ENCODE measurements at places on chromosomes 16 and 17.

- no peak for DNase-seq
Observed at GRCh38 chr17:74769856-74770497, 6.2 kb downstream of the NAT9 start.

- no peak for DNase-seq
Observed at GRCh38 chr17:77572065-77572601, 386.4 kb upstream of the TNRC6C start.

GRCh38 chr16:60748366-60748765 lies 1287.9 kb downstream of the CDH8 start:
- DNase-seq: no peak

DNA sequence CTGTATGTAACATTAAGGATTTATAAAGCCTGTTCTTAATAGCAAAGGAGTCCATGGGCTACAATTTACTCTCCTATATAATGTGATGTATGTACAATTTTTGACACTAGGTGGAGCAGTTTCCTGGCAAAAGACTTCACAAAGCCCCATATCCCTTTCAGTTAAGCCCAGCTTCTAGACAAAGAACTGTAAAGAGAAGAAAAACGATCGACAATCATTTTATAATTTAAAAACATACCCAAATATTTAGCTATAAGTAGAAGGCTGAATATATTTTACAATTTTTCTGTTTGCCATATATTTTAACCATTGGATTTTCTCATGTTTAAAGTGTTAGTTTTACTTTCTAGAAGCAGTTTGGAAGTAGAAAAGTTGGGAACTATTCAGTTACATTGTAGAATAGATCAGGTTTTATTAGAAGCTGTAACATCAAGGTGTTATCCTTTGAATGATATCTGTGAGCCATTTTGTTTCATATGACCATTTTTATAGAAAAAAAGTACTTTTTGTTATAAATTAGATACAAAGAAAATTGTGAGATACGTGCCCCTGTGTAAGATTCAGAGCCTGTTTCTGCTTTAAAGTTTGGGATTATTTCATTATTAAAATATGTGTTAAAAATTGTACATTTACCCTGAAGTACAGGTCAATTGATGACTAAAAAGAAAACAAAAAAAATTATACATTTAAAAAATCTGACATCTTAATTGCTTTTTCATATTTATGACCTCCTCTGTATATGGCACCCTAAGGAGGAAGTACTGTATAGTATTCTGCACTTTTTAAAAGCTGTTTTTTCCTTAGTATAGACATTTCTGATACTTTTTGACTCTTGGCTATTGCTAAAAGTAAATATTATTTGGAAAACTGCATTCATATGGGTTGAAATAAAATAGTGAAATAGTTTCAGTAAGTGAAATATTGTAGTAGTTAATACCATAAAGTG lies 46.3 kb downstream of the VMP1 start:
- DNase-seq: no peak

DNA sequence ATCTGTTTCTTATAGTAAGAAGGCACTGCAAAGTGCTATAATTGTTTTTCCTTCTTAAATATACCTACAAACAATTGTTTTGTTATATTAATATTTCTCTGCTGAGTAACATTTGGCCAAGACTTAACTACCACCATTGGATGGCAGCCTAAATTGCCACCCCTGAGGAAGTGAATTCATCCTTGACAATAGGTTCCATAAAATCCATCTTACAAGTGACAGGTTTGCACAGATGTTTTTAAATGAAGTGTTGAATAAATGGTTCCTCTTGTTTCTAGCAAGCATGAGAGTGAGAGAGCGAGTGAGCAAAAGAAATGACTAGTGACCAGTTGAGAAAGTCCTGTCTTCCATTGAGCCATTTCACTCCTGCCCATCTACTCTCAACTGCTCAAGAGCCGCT lies 8.3 kb upstream of the MPHOSPH6 start:
- DNase-seq: no peak

GRCh38 chr16:66275775-66276428 lies 90.6 kb upstream of the CDH5 start:
- DNase-seq: no peak

DNA sequence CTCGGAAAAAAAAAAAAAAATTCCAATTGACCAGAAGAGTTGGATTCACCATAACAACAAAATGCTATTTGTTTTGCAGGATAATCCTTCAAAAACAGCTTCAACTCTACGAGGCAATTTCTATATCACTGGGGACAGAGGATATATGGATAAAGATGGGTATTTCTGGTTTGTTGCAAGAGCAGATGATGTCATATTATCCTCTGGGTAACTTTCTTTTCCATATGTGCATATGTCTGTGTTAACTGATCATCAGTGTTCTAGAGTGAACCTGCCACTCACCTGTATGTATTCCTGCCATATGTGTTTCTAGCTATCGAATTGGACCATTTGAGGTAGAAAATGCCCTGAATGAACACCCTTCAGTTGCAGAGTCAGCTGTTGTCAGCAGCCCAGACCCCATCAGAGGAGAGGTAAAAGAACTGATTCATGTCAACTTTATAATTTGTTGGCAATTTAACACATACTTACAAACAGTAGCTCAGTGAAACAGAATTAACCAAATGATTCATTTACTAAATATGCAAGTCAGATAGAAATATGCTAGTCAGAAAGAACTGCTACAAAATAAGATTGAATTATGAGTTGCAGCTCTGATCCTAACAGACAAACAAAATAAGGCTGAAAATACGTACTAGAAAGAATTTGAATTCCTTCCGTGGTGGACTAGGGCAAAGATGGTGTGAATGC lies 14.2 kb downstream of the ERI2 start:
- no peak for DNase-seq

DNA sequence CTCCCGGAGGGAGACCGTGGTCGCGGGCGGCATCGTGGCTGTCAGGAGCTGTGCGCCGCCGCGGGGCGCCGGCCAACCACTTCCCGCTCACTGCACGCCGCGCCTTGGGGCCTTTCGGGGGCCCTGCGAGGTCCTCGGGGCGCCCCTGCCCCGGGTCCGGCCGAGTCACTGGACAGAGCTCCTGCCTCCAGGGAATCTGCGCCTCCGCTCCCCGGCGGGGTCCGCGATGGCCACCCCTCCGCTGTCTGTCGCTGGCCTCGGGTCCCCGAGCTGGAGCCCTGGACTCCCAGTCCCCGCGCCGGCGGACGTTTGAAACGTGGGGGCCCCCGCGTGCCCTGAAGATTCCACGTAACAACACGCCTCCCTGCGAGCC lies at the start of gene QRICH2:
Gene QRICH2 (minus strand): TSS at position 311 of the 373 bp plus-strand sequence. CDS start 278 bp downstream, at position 33.
- no peak for DNase-seq

DNA sequence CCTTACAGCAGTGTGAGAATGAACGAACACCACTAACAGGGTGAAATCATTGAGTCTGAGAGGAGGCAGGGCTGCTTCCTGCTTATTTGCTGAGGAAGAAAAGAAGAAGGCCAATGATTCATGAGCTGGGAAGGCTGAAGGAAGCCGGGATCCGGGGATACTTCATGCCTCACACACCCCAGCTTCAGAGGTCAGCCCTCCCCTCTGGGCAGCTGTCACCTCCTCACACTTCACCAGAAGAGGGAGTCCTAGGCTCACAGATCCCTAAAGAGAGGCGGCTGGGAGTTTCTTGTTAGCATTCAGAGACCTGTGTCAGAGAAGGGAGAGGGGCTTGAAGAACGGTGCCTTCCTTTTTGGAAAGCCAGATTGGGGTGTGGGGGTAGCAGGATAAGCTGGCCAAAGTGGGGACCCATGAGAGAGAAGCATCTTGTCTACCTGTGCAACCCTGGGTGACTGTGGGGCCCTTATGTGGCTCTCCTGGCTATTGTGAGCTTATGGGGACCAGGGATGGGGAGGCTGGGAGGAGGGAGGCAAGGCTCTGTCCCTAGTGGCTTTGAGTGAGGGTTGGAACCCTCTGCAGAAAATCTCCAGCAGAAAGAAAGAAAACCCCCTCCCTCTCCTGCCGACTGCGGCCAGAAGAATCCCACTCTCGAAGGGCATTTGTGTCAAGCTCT lies 94.6 kb downstream of the RGS9 start:
- DNase-seq: no peak

DNA sequence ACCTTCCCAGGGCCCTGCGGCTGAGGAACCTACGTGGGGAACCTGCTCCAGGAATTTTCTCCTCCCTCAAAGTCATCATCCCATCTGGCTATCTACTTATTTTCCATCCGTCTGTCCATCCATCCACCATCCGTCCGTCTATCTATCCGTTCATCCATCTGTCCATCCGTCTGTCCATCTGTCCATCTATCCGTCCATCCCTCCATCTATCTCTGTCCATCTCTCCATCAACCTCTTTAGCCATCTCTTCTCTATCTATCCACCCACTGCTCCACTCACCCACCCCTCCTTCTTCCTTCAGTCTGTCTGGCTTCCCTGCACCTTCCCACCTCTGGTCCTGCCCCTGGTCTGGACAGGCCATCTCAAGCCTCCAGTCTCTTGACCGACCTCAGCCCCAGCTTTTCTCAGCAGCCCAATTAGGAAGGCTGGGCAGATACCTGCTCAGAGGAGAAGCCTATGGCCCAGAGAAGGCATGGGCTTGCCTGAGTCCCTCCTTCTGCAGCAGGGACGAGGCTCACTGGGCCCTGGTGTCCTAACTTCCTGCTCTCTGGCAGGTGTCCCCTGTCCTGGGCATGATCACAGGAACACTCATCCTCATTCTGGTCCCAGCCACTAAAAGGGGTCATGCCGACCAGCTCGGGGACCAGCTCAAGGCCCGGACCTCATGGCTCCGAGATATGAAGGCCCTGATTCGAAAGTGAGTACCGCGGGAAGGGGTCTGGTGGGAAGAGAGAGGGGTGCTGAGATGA lies 23.0 kb downstream of the MYBBP1A start:
- DNase-seq: no peak

- no peak for DNase-seq
Observed at GRCh38 chr17:322006-322780, 30.4 kb downstream of the RPH3AL start.

DNA sequence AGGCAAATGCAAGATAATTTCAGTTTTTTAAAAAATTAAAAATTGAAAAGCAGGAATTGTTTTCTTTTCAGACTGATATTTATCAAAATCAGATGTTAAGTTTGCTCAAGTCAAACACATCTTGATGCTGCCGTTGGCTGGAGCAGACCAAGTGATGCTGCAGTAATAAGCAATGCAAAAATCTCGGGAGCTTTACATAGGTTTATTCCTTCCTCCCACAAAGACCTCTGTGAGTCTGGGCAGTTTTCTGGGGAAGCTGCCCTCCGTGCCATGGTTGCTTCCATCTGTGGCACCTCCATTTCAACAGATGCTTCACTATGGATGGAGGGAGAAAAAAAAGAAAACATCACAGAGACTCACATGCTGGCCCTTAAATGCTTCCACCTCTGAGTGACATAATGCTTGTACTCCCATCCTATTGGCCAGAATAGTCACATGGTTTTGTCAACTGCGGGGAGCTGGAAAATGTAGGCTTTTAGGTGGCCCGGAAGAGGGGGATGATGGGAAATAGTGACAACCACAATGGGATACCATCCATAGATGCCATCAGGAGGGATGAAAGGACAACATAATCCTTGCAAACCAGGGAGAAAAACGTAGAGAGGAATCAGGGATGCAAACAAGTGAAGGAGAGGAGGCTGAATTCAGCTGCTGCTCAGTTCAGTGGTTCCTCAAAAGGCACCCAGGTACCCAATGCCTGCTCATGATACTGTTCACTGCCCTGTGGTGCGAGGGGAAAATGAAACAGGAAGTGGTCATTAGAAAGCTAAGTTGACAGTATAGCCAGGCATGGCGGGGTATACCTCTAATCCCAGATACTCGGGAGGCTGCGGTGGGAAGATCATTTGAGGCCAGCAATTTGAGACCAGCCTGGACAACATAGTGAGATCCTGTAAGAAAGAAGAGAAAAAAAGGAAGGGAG lies 13.5 kb upstream of the ERCC4 start:
- no peak for DNase-seq

GRCh38 chr17:9802697-9803096 lies 11.3 kb upstream of the DHRS7C start:
- no peak for DNase-seq

- DNase-seq: no peak
Observed at GRCh38 chr16:1650131-1650530, 27.9 kb upstream of the JPT2 start.

GRCh38 chr16:12461201-12461600 lies 342.5 kb downstream of the CPPED1 start:
- no peak for DNase-seq

DNA sequence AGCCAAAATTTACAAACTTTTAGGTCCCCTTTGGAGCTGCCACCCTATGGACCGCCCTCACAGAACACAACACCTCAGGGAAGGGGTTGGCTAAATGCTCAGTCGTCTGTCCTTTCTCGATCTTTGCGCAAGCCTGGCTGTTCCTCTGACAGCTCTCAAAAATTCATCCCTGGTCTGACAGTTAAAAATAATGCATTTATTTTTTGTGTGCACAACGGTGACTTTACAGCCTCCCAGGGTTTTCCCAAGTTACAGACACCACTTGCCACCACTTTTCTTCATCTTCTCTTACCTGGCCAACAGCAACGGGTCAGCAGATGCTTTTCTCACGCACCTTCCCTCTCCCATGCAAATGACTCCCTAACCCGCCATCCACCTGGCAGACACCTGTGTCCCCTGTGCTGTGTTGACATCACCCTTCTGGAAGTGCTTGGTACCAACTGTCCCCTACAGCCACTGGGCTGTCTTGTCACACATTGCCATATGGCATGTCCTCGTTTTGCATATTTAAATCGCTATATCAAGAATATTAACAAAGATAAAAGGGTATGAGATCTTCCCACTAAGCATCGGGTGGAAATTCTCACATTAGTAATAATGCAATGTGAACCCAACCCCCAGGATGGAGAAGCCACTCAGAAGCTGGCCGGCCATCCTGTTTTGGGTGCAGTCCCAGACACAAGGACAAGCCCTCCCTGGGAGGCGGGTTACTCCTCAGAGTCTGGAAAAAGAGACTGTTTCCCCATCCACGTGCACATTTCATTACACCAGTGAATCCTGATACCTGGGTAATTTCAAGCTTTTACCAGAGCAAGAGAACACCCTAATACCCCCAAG lies 187.0 kb downstream of the ZFHX3 start:
- no peak for DNase-seq

- no peak for DNase-seq
Observed at GRCh38 chr16:77910021-77910420, 112.3 kb upstream of the CLEC3A start.

DNA sequence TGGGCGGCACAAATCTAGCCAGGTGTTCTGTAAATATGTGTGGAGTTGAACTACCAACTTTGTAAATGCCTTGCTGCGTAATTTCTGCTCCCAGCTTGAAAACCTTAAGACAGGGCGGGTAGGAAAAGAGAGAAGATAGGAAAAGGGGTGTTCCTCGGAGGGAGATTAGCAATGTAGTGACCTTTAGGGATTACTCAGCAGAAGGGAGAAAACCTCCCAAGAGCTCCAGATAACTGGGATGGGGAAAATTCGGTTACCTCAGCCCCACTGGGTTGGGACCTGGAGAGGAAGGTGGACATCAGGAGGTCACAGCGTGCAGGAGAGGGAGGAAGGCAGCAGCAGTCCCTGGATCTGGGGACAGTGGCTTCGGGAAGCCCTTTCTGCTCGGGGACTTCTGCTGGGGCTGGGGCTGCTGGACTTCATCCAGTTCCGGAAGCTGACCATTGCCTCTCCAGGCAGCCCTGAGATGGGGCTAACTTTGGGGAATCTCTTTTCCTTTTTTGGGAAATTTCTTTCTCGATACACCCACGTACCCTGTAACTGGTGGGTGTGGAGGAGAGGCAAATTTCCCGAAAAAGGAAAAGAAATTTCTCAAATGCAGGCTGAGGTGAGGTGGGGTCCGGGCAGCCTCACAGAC lies 39.2 kb downstream of the MPRIP start:
- no peak for DNase-seq
